Activated gamma-delta T cell treated with Interleukin-2 at 50 U/mL for 16 hours (primary cell): ENCODE measurements at places on chromosomes 13 and 19.

GRCh38 chr13:66617786-66618185 lies 612.4 kb downstream of the PCDH9 start:
- DNase-seq: no peak

- DNase-seq: no peak
These were observed 30.5 kb upstream of the COX7A1 start for GRCh38 chr19:36182612-36183244.

DNA sequence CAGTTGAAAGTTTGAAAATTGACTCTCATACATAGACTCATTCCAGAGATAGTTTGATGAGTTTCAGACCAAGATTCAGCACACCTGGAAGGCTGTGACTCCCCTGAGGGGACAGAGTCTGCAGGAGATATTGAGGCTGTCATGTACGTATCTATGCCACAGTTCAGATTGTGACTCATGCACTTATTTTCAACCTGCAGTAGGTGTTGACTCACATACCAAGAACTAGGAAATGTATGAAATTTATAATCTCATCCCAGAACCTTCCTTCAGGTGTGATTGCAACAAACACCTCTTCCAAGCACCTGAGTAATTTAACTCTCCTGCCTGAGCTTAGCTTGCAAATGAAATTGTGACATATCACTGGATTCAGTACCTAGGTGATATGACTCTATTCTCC lies 64.4 kb upstream of the ZNF43 start:
- no peak for DNase-seq

DNA sequence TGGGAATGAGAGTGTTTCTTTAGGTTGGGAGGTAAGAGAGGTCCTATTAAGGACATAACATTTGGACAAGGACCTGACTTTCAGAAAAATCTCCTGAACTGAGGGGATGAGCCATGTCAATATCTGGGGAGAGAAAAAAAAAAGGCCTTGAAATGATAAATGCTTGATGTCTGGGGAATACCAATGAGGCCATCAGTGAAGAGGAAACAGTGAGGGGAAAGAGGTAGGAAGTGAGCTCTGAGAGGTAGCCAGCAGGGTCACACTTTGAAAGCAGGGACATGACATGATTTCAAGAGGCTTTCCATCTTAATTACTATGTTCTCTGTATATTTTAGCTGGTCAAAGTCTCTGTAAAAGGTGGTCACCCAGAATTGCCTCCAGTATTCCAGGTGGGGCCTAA lies 9.9 kb upstream of the UBE2L5 start:
- no peak for DNase-seq

- no peak for DNase-seq
These were observed 9.5 kb downstream of the ARRDC2 start for GRCh38 chr19:18017275-18018083.

DNA sequence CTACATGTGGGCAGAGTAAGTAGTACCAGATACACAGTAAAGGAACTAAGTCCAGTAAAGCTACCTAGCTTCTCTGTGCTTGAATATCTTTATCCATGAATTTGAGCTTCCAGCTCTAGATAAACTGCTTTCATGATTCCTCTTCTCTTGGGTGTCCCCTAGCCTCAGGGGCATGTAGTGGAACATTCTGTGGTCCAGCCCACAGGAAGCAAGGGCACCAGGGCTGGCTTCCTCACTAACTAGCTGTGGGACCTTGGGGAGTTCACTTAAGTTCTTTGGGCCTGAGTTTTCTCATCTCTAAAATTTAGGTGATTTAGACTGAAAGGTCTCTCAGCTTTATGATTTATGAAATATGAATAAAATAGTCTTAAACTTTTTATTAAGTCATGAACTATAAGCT lies 185.7 kb downstream of the KATNAL1 start:
- DNase-seq: no peak

GRCh38 chr19:37980419-37981170 lies 73.6 kb downstream of the SIPA1L3 start:
- no peak for DNase-seq

- DNase-seq: no peak
These were observed 1494.5 kb downstream of the SLITRK5 start for GRCh38 chr13:89165685-89166084.

DNA sequence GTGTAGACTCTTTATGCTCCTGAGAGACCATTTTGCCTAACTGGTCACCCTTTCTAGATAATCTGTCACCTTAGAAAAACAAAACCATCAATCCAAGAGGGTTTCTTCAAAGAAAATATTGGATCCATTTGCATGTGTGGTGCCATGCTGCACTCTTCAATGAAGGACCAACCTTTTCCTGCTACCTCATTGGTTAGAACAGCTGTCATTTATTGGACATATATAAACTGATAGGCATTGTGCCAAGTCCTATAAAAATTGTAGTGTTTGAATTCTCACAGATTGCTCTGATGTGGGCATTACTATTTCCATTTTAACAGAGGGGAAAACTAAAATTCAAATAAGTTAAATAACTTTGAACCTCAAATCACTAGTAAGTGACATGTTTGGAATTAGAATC lies 333.2 kb downstream of the MYO16 start:
- DNase-seq: no peak

- DNase-seq: no peak
These were observed 282.7 kb upstream of the KLHL1 start for GRCh38 chr13:70390968-70391367.

DNA sequence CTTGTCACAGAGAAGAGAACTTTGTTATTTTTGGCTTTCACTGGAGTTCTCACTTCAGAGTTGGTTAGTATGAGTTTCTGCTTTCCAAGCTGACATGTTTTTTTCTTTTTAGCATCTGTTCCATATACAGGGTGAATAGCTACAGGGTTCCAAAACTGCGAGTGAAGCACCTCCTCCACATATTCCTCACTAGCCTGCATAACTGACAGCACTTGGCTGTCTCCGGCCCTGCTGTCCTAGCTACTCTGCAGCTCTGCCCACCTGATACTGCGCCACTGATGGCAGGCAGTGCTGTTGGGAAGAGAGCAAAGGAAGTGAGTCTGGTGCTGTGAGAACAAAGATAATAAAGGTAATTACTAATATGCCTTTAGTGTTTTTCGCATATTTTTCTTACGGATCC lies 6.8 kb downstream of the ATP8A2 start:
- no peak for DNase-seq

- DNase-seq: no peak
These were observed 932.5 kb upstream of the MIR17HG start for GRCh38 chr13:90414691-90415596.

GRCh38 chr19:498977-499623 lies 2.8 kb downstream of the MADCAM1 start:
- no peak for DNase-seq

- DNase-seq: no peak
These were observed 1215.6 kb downstream of the EFNB2 start for GRCh38 chr13:105319875-105320274.

DNA sequence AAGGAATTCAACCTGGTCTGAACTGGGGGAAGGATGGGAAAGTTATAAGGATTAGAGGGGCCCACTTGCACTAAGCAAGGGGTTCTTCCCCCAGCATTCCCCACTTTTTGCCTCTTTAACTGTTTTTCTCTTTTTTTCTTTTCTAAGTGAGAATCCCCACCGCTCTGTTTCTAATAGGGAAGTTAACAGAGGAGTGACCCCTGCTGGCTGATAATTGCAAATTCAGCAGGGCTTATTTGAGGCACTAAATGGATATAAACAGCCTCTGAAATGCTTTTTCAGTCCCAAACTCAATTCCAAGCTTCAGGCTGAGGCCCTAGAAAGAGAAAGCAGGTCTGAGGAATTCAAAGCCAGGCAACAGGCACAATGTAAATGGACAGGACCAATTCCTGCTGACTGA lies 38.2 kb upstream of the CEACAM21 start:
- no peak for DNase-seq

DNA sequence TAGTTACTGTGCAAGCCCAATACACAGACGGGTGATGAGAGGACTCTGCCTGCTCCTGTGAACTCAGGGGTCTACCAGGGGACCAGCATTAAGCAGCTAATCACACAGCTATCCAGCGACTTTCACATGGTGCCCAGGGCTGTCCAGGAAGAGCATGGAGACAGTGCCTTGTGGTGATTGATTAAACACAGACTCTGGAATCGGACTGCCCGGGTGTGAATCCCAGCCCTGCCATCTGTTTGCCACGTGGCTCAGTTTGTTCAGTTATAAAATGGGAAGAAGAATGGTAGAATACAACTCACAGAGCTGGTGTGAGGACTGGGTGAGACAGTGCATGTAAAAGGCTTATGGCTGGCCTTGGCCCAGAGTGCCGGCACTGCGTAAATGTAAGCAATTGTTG lies 42.1 kb upstream of the NPAS1 start:
- DNase-seq: no peak

DNA sequence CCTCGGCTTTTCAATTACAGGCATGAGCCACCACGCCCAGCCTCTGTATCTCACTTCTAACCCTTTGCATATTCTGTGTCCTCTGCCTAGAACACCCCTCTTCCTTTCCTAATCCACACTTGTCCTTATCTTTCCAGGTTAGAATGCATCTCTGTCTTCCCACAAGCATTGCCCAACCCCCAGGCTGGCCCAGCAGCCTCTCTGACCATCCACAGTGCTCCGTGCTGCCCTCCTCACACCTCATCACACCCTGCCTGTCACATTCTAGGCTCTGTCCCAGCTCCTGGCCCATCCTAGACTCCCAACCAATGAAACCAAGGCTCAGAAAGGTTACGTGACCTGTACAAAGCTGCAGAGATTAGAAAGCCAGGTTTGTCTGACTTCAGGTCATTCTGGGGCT lies 11.3 kb downstream of the JAK3 start:
- DNase-seq: no peak

- DNase-seq: no peak
These were observed 3.2 kb downstream of the MAB21L1 start for GRCh38 chr13:35473206-35473775.

- DNase-seq: no peak
These were observed 73.5 kb upstream of the GJB6 start for GRCh38 chr13:20305587-20305986.

DNA sequence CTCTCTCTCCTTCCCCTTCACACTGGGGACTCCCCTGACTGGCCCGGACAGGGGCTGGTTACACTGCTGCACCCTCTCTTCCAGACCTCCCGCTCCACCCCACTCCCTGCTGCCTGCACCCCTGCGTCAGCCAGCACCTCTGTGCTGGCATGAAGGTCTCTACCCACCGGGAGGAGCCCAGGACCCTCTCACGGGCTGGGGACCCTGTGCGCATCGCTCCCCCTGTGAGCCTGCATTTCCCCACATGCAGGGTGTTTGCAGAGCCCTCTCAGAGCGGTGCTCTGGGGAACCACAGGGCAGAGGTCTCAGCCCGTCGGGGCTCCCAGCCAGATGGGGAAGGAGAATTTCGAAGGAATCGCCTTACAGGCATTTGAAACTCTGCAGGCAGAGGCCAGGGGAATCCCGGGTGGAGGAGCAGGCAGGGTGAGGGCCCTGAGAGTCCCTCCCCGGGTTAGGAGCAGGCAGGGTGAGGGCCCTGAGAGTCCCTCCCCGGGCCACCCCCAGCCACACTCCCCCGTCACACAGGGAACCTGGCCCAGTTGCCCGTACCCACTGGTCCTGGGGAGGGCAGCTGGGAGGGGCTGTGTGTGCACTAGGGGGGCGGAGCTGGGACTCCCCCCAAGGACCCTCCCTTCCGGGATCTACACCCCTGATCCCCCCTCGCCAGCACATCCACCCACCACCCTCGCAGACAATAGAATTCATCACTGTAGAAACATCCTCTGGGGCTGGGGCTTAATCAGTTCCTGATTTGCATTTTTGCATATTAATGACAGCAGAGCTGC lies 16.3 kb upstream of the TCF3 start:
- DNase-seq: no peak

- no peak for DNase-seq
These were observed 46.5 kb downstream of the RFX2 start for GRCh38 chr19:6063576-6064335.

DNA sequence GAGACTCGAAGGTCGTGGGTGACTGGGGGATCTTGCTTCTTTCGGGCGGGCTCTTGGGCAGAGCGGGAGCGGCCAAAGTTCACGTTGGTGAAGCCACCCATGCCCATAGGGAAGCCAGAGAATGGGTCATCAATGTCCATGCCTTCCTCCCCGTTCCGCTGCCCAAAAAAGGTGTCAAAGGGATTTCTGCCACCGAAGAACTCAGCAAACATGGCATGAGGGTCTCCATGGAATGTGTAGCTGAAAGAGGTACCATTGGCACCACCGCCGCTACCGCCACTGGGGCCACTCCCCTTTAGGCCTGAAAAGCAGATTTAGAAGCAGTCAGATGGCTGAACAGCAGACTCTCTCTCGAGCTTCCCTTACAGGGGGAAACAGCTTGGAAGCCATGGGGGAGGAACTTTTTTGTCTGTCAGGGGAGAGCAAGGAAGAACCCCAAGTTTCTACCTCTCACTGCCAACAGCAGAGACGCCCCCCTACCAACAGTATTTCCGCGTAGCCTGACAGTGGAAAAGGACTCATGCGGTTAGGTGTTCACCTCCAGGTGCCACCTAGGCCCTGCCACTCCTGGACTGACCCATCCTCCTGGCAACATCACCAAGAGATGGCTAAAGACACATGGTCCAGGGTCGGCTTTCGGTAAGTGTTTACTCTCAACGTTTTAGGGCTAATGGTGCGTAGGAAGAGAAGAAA lies 1.3 kb downstream of the DNAJB1 start:
- DNase-seq: no peak

GRCh38 chr19:1756264-1756663 lies 3.0 kb downstream of the ONECUT3 start:
- no peak for DNase-seq
